ENCODE measurements at places on chromosomes 2 and 18. TPM values are rescaled to one million over a fixed set of nuclear protein-coding genes. Genes with fewer than 3 reads are reported as not detected.

GRCh38 chr18:48657447-48658120 is 118.8 kb downstream of the CTIF start:
- no peak for DNase-seq
- no peaks in the 10 kb centered on the region for H3K27me3 ChIP-seq
- H3K4me1 ChIP-seq: no peaks in the 10 kb centered on the region
- no peaks in the 10 kb centered on the region for H3K36me3 ChIP-seq
- no peak overlapping the region for H3K27ac ChIP-seq
- H3K4me3 ChIP-seq: no peak overlapping the region

The EMX1 gene
- total RNA-seq: 1.1 TPM

The WDR35 gene
- 2.2 TPM for total RNA-seq

The TMX3 gene
- total RNA-seq: 24.4 TPM

DNA sequence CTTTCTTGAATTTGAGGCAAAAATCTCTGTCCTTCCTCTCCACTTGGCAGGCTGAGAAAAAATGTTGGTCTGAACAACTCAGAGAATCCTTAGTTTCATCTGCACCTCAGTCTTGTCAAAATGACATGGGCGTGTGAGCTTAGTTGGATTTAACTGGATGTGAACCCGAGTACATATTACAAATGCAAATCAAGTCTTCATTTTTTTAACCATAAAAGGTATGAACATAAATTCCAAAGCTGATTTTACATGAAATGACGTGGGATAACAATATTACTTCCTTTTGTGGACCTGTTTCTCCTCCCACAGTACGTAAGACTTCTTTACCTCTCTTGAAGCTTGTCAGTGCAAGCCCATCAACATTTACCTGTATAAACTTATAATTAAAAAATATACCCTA is 32.6 kb upstream of the RND3 start:
- no peak overlapping the region for H3K4me3 ChIP-seq
- no peaks in the 10 kb centered on the region for H3K27me3 ChIP-seq
- no peaks in the 10 kb centered on the region for H3K4me1 ChIP-seq
- no peaks in the 10 kb centered on the region for H3K36me3 ChIP-seq
- no peak overlapping the region for H3K27ac ChIP-seq

DNA sequence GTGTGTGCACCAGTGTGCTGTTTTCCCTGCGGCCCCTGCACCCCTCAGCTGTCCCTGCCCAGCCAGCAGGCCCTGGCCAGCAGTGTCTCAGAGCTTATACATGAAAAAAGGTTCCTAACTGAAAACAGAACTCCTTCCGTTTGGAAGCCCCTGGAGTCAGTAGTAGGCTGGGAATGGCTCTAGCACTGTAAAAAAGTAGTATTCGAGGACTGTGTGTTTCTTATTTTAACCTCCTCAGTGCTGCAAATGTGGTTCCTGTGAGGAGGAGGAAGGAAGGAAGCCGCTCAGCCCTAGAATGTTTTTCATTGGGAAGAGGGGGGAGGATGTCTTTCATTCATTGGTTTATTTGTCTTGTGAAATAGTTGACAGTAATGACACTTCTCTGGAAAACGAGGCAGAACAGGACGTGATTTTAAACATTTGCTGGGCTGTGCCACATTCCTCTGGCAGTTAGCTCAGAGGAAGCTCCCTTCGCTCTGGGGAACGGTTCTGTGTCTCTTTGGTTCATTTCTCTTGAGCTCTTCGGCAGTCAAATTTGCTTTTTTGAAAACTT is 103.5 kb downstream of the SPTBN1 start:
- H3K4me1 ChIP-seq: peaks cover 15% of the 10 kb centered on the region
- H3K27me3 ChIP-seq: no peaks in the 10 kb centered on the region
- DNase-seq: no peak
- H3K36me3 ChIP-seq: no peaks in the 10 kb centered on the region
- peak overlapping the region; percentile 66 for H3K4me3 ChIP-seq

- H3K27ac ChIP-seq: no peak overlapping the region
- no peaks in the 10 kb centered on the region for H3K27me3 ChIP-seq
- no peak overlapping the region for H3K4me3 ChIP-seq
- no peaks in the 10 kb centered on the region for H3K36me3 ChIP-seq
- DNase-seq: no peak
These were observed 818.7 kb downstream of the BCL11A start for GRCh38 chr2:59734743-59735142.

The C2orf42 gene
- total RNA-seq: 7.1 TPM

The SERTAD2 gene
- total RNA-seq: 11.2 TPM

The HOXD13 gene
- 0.77 TPM for total RNA-seq

DNA sequence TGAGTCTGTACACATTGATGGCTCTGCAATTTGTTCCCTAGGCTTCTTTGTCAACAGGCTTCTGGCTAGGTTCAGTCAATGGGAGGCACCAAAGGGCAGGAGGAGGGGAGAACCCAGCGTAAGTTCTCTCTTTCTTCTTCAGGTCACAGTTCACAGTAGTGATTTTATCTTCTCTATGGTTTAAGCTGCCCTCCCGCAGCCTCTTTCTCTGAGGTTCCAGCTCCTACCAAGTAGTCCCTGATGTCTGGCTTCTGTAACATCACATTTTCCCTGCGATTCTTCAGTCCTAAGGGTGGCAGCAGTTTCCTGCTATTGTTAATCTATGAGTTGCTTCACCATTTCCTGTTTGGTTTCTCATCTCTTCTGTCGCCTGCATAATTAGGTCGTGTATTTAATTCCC is 107.4 kb downstream of the CPO start:
- DNase-seq: no peak
- H3K36me3 ChIP-seq: no peaks in the 10 kb centered on the region
- H3K4me1 ChIP-seq: no peaks in the 10 kb centered on the region
- no peak overlapping the region for H3K4me3 ChIP-seq
- no peaks in the 10 kb centered on the region for H3K27me3 ChIP-seq

The OSBPL1A gene
- 33.0 TPM for total RNA-seq
